HEK293T (cell line): ENCODE measurements at places on chromosomes 2 and 18.

DNA sequence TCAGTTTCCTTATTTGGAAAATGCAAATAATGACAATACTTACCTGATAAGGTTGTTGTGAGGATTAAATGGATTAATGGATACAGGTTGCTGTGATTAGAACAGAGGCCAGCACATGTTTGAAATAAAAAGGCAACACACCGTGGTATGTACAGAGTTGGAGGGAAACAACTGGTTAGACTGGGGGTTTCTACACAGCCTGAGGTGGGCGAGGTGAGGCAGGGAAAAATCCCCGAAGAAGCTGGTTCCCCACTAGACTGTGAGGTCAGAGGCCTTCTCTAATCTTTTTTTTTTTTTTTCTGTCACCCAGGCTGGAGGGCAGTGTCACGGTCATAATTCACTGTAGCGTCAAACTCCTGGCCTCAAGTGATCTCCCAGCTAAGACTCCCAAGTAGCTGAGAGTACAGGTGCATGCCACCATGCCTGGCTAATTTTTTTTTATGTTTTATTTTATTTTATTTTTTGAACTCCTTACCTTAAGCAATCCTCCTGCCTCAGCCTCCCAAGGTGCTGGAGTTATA lies 1.2 kb upstream of the E2F6 start:
- no peak for DNase-seq

DNA sequence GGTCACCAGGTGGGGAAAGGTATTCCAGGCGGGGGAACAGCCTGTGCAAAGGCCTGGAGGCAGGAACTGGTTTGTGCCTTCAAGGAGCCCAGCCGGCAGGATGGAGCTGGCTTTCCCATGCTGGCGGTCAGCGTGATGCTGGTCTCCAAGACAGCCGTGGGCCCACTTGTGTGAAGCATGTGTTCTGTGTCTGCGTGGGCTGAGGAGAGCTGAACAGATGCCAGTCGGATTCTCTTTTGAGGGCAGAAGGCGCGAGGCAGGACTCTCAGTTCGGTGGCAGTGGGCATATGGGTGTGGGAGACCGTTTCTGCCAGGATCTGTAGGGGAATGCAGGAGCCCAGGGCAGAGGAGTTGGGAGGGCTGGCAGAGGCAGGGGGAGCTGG lies 191.6 kb downstream of the TWIST2 start:
- DNase-seq, result no peak

- DNase-seq, result no peak
Measured at GRCh38 chr2:113229795-113230194, 48.9 kb downstream of the PAX8 start.

GRCh38 chr2:119826370-119826961 lies 66.7 kb downstream of the PTPN4 start:
- DNase-seq, result peak; percentile 41

- no peak for DNase-seq
Measured at GRCh38 chr2:124662946-124663644, 638.0 kb downstream of the CNTNAP5 start.

DNA sequence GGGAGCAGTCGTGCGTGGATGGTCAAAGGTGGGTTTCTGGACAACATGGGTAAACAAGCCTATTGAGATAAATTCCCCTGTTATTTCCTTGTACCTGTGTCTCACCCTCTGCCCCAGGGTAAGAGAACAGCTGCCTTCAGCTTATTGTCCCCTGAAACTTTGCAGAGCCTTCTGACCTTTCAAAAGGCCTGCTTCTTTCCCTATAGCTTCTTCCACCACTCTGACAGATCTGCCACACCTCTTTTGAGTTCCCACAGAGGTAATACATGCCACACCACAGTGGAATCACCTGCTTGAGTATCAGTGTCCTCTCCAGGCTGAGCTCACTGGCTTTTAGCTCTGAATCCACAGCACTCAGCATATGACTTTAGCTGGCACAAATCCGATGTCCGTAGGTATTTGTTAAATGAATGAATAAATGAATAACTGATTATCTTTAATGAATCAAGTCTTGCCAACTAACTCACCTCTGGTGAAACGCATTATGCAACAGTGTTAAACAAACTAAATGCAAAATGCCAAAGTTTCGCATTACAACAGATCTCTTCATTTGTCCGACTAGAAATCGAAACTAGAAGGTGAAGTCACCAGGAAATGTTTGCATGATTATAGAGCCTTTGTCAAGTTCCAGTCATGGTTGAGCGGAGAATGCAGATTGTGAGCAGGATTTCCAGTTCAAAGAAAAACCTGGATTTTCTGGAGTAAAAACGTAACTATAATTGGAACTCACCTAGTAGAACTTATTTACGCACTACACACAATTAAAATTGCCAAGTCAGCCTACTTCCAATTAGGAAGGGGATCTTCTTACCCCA lies 16.4 kb downstream of the DYNAP start:
- no peak for DNase-seq

DNA sequence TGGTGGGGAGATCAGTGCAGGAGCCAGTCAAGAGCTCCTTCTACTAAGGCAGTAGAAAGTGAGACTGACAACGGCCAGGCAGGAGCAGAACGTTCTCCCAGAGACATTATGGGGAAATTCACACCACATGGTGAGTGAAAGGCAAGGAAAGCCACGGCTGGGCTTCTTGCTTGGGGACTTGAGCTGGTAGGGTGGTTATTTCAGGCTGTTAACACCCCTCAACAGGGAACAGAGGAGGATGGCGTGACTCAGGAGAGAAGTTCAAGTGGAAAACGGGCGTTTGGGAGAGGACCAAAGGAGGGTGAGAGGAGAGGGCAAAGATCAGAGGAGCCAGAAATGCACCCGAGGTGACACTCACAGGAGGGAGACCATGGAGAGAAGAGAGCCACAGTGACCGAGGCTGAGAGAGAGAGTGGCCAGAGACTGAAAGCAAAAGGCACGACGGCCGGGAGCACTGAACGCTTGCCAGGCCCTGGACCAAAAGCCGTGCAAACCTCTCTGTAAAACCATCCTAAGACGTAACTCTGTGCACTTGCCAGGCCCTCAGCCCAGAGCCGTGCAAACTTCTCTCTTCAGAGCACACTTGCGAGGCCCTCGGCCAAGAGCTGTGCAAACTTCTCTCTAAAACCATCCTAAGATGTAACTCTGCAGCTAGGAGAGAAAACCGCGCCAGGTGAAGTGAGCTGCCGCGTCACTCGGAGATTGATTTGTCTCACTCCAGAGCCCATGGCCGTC lies 7.7 kb downstream of the TPO start:
- no peak for DNase-seq

- no peak for DNase-seq
Measured at GRCh38 chr2:25720575-25720974, 47.2 kb upstream of the DTNB start.
